ENCODE measurements at places on chromosomes 5 and 9.
A peak's percentile ranks its signal among the peaks of the same experiment; 100 is the strongest.

DNA sequence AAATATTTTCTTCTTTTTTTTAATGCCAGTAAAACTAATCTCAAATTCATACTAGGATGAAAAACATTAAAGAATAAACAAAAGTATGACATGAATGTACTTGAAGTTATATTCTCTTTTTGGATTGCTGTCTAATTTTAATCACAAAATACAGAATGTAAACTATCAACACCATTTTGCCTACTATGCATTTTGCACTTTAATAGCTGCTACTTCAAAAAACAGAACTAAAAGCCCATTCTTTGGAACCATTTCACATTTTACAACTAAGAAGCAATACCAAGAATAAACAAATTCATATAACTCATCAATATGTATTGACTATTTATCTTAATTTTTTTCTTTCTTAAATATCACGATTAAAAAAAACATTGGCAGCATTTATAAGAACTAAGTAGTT, 58.1 kb downstream of the ADAMTS6 start:
- DNase-seq, result no peak

DNA sequence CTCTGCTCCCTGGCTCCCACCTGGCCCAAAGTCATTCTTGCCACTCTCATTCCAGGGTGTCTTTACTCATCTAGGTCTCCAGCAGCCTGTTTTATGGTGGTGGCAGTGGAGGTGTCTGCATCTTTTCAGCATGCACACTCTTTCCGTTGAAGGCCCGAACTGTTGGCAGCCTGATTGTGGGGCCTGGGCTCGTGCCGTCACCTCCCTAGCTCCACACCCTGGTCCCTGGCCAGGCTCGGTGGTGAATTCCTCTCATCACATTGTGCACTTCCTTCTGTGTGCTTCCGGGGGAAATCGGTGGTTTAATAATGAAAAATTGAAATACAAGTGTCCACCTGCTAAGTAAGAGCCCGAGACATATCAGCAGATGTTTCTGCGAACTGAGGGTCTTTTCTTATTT, 214.3 kb downstream of the TRIO start:
- DNase-seq, result no peak

GRCh38 chr9:121601194-121601593, 50.2 kb upstream of the DAB2IP start:
- DNase-seq, result no peak

DNA sequence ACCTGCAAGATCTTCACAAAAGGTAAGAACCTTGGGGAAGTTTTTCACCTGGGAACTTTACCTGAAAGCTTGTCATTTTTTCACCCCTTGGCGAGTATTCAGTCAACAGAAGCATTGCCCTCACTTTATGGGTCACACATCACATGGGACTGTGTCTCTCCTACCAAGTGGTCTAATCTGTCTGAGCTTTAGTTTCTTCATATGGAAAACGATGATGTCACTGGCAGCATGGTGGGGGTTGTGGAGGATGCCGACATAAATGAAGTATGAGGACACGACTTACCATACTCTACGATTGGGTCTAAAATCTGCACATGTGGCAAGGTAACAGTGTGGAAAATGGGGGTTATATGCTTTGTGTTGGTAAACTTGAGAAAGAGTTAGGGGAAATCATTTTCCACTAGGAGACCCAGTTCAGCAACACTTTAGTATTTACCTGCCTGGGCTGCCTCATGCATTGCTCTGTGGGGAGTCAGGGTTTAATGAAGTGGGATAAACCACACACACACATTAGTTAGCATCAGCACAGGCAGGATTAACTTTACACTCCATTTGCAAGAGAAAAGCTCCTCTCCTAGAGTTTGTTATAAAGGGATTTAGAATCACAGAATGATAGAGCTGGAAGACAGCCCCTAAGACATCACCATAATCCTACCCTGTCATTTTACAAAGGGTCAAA, 19.8 kb upstream of the PAX5 start:
- DNase-seq, result no peak

DNA sequence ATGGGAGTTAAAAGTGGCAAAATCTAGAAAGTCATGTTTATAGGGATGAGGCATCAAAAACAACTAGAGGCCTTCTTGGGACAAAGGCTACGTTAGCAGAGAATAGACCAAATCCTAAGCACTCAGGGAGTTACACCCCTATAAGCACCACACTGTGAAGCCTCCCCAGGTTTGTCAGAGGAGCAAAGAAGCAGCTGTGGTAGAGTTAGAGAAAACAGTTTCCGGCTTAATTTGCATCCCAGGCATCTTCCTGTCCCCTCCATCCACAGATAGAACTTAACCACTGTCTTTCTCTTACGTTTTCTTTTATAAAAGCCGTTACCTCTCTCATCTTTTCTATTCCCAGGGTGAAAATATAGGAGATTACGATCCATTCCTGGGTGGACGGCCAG, 188.6 kb upstream of the KLF9 start:
- no peak for DNase-seq

GRCh38 chr5:53059281-53059680, 50.3 kb downstream of the MOCS2 start:
- no peak for DNase-seq

DNA sequence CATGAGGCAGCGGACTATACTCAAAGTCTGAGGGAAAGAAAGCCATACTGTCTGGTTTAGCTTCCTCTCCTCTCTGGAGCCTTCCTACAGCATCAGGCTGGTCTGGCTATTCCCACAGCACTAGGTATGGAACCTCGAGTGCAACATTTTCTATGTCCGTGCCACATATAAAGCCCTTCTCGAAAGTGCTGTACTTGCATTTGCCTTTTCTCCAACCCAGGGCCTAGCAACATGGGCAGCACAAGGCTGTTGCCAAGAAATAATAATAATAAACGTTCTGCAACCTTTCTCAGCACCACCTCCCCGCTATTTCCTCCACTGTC, 804 bp downstream of the MED10 start:
- no peak for DNase-seq

- DNase-seq, result no peak
Observed at GRCh38 chr9:99231711-99232110, 9.6 kb downstream of the SEC61B start.

- DNase-seq, result no peak
Observed at GRCh38 chr5:103260951-103261350, 2.4 kb downstream of the MACIR start.

DNA sequence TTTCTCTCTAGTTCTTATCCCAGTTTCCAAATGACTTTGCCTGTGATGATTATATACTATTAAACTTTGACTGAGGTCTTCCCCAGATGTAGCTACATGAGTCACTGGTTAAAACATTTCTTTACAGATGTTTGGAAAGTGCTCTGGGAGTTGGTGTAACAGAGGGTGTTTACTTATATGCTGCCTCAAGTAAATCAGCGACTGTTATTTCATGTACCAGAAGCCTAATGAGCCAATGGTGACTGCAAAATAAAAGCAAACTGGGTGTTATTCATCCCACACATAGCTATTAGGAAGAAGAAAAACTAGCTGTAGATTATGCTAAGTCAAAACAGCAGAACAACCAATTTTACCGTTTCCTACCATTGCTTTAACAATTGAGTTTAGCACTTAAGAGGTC, 929.7 kb upstream of the SEMA6A start:
- peak; percentile 23 for DNase-seq
